ENCODE measurements at places on chromosomes 5 and 9. TPM values are rescaled to one million over a fixed set of nuclear protein-coding genes. Genes with fewer than 3 reads are reported as not detected.

- DNase-seq: no peak
Measured at GRCh38 chr5:156121234-156121633, 205.7 kb upstream of the SGCD start.

Gene SLC36A3
- not detected for total RNA-seq

- DNase-seq: peak; percentile 72
Measured at GRCh38 chr9:126719618-126720031, 85.2 kb upstream of the ZBTB43 start.

DNA sequence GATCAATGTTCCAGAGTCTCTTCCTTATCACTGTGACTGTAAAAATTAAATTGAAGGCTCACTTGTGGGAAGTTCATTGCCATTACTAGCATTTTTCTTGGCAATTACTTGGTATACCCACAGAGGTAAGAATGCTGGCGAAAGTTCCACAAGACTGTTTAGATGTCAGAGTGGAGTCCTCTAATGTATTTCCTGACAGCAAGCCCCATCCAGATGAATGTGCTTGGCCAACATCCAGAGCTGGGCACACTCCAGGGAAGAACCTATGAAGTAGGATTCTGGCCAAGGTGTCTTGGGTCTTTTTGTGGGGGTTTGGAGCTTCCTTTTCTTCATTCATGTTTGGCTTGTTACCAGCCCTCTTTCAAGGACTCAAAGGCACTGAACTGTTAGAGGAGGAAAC is 473.6 kb downstream of the DMAC1 start:
- no peak for DNase-seq

- no peak for DNase-seq
Measured at GRCh38 chr9:106450549-106450948, 412.4 kb upstream of the ZNF462 start.

Gene ZBED3
- 7.0 TPM for total RNA-seq

DNA sequence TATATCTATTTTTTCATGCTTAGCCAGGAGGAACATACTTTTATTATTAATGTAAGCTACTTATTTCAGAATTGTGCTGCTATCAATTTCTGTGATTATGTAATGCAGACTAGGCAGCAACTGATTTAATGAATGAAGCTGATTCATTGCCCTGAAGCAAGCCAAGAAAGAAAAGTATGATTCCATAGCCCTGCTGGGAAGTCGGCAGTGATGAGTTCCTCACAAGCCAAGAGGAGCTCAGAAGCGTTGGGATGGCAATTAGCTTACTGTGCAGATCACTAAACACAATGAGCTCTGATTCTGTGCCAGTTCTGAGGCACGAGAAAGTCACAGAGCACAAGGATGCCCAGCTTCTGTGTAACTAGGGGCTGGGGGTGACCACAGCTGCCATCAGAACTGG is 254.3 kb upstream of the KLF9 start:
- no peak for DNase-seq

- DNase-seq: no peak
Measured at GRCh38 chr9:127628758-127629467, 16.8 kb downstream of the STXBP1 start.

DNA sequence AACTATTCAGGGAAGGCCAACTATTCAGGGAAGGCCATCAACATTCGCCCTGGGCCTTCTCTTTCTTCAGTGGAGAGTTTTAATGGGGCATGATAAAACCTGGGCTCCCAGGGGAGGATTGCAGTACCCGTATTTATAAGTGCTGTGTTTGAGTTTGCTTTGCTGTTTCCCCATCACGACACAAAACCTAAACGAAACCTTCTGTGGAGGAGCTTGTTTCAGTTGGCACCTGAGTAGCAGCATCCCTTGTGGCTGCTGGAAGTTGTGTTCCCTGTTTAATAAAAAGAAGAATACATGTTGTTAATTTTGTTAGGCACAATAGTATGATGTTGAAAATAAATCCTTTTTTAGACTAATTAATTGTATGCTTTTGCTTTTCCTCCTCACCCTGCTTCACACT is 8.3 kb downstream of the WDR31 start:
- DNase-seq: no peak

- no peak for DNase-seq
Measured at GRCh38 chr5:126074538-126074937, 348.7 kb upstream of the GRAMD2B start.

- DNase-seq: no peak
Measured at GRCh38 chr5:58127255-58128220, 332.3 kb downstream of the PLK2 start.

Gene HK3
- total RNA-seq: not detected

Gene SCGB3A2
- 1.2 TPM for total RNA-seq

DNA sequence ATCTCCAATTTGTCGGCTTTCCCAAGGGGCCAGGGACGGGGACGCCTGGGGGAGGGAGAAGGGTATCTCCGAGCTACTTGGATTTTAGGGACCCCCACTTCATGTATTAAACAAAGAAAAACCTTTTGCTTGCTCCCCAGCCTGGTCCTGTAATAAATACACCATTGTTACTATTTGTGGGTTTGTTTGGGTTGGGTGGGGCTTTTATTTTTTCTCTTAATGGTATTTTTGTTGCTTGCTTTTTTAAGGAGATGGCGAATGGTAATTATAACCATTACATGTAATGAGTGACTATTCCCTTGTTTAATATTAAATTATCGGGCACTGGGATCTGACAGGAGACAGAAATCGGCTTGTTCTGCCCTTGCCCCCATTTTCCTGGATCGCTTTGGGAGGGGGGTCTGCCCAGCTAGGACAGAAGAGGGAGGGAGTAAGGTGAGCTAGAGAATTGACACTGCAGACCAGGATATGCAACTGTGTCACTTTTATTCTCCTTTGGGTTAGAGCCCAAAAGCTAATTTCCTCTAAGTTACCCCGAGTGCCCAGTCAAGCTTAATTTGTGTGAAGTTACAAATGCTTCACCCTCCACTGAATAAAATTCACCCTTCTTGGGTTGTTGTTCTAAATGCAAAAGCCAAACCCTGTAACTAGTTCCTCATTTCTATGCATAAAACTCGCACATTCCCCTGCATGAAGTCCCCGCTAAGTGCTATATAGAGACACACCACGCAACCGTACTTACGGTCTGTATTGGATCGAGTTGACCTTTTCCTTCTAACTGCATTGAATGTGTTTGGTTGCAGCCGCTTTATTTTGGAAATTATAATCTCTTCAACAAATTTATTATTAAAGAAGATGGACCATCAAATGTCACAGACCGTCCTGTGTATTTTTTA is 1.6 kb upstream of the ZNF608 start:
- DNase-seq: no peak

DNA sequence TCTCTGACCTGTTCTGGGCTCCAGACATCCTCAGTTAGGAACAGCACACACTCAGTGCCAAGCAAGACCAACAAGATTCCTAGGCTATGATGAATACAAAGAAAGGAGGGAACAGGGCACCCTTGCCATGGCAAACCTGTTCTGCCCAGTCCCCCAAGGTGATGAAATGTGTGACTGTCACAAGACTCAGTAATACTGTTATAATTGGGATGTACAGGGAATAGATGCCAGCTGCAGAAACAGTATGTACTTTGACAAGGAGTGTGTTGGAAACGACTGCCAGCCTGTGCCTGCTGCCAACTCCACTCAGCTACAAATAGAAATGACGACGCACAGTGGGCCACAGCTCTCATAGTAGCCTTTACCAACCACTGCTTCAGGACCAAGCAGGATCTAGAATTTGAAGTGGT is 453.0 kb downstream of the EFNA5 start:
- no peak for DNase-seq

- DNase-seq: no peak
Measured at GRCh38 chr5:56763711-56764466, 51.5 kb upstream of the MAP3K1 start.

DNA sequence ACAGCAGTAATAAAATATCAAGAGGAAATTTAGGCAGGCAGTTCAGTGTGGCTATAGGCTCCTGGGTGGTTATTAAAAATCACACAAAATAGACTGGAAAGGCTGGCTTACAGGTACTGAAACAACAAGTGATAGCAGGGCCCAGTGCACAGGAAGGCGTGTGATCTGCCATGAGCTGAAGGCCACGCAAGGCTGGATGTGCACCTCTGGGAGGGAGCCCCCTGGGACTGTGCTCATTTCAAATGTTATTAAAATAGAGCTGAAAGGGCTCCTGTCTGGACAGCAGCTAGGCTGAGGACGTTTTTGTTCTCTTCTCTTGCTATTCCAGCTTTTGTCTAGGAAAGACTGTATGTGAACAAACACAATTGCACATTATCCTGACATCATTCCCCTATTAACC is 324.3 kb upstream of the RFX3 start:
- DNase-seq: no peak

DNA sequence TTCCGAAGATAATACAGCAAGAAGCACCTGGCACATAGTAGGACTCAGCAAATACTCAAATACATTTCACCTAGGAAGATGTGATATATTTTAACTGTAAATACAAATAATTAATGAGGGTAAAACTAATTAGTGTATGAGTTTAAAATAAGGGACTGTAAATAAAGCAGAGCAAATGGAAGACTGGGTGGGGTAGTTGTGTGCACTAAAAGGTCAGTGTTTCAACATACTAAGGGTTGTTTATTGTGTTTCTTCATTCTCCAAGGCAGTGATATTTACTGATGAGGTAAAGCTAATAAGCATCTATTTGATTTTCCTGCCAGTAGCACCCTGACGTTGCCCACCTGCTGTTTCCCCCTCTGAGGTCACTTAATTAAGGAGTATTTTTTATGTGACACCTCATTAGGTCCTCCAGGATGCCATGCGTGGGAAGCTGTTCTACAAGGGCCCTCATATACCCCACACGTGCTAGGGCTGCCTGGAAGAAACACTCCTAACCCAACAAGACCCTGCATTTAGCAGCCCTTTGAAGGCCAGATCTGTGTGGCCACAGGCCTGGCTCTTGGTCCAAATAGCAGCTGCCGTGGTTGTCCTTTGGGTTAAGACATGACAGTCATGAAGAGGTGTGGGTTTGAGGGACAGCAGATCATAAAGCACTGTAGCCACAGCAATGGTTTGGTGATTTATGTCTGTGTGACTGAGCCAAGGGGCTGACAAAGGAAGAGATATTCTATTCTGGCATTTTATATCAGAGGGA is 97.5 kb upstream of the RPS23 start:
- DNase-seq: no peak

Gene FREM1
- total RNA-seq: 1.7 TPM

DNA sequence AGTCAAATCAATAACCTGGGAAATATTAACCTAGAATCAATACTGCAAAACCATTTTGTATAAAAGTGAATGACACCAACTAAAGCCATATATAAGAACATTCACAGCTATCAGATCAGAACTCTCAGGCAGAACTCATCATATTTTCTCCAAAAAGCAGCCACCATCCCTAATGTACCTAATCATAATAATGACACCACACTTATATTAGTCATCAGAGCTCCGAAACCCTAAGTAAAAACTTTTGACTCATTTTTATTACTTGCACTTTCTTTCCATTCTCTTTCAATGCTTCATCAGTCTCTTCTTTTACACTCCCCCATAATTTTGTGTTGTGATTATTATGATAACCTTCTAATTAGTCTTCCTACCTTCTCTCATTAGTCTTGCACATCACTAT is 45.3 kb downstream of the INSL6 start:
- DNase-seq: no peak

GRCh38 chr9:121709798-121710197 is 58.4 kb downstream of the DAB2IP start:
- no peak for DNase-seq

Gene PCDHB3
- total RNA-seq: 36.9 TPM

Gene SV2C
- total RNA-seq: 17.8 TPM

Gene KDM4C
- total RNA-seq: 63.5 TPM

Gene CMBL
- total RNA-seq: 2.2 TPM

Gene HTR4
- total RNA-seq: not detected

DNA sequence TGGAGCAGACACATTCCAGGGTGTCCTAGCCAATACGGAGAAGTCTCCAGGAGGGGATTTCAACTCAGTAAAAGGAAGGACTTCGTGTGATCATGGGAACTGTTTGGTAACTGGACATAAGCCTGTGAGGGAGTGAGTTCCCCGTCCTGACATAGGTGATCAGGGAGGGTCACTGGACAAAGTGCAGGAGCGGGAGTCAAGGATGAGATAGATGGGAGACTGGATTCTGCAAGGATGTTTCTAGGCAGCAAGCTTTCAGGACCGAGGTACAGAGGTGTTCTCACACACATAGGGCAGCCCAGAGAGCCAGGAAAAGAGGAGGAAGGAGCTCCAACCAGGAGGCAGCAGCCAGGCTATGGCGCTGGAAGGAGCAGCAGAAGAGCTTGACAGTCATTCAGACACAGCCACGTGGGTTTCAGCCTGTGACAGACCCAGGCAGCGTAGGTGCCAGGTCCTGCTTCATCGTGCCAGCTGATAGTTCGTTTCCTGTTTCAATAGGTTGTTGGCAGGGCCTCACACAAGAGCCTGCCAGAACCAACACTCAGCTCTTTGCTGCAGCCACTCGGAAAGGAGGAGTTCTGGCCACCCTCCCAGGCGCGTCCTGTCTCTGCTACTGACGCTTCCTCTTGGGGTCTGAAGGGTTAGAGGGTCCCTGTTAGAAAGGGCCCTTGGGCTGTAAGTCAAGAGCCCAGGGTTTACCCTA is 84.1 kb downstream of the AMBP start:
- no peak for DNase-seq

Gene TRAPPC13
- 22.4 TPM for total RNA-seq

- DNase-seq: no peak
Measured at GRCh38 chr5:132455614-132456115, 34.9 kb downstream of the IRF1 start.

Gene ABLIM3
- total RNA-seq: 19.0 TPM

GRCh38 chr5:139976703-139977102 is 66.4 kb downstream of the NRG2 start:
- DNase-seq: no peak

- DNase-seq: peak; percentile 23
Measured at GRCh38 chr9:80175286-80176150, 603.8 kb downstream of the TLE4 start.

DNA sequence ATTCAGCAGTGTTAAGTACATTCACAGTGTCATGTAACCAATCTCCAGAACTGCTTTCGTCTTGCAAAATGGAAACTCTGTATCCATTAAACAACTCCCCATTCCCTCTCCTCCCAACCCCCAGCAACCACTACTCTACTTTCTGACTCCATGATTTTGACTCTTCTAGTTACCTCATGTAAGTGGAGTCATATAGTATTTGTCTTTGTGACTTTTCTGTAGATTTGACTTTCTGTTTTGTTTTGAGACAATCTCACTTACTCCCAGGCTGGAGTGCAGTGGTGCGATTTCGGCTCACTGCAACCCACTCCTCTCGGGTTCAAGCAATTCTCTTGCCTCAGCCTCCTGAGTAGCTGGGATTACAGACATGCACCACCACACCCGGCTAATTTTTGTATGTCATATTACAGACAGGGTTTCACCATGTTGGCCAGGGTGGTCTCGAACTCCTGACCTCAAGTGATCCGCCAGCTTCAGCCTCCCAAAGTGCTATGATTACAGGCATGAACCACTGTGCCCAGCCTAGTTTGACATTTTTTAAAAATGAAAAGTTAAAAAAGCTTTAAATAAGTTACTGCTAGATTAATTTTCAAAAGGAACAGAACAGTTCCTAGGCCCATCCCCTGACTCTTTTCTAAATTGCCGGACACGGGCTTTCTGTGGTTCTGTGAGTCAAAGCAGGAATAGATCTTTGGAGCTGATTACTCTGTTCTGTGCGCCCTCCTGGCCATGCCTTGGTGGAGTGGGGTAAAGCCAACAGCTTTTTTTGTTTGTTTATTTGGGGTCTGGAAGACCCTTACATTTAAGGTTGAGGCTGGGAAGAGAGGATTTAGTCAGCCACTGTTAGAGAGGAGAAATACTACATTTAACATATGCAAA is 59.3 kb downstream of the RALGPS1 start:
- DNase-seq: no peak

GRCh38 chr9:93187574-93187973 is 3.6 kb downstream of the WNK2 start:
- peak; percentile 18 for DNase-seq

GRCh38 chr9:113238202-113238858 is 17.0 kb downstream of the SLC31A1 start:
- DNase-seq: no peak
